ENCODE measurements at places on chromosomes 5 and 9. TPM values are rescaled to one million over a fixed set of nuclear protein-coding genes. Genes with fewer than 3 reads are reported as not detected.

The MSANTD3 gene
- 1.7 TPM for polyA plus RNA-seq

DNA sequence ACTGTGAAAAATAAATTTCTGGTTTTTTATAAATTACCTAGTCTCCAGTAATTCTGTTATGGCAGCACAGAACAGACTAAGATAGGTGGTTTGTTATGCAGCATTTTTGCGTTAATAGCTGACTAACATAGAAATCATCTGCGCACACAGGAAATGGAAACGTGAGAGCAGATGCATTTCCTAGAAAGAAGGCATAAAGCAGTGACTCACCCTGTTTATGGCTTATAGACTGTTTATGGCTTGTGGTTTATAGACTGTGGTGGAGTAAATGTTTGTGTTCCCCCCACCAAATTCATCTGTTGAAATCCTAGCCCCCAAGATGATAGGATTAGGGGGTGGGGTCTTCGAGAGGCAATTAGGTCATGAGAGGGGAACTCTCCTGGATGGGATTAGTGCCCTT lies 18.3 kb upstream of the OSMR start:
- no peak for DNase-seq

- DNase-seq: no peak
These were observed 8.1 kb upstream of the PTPN3 start for GRCh38 chr9:109506097-109506712.

The PIP5KL1 gene
- 0.31 TPM for polyA plus RNA-seq

- DNase-seq: no peak
These were observed 50.3 kb downstream of the MTAP start for GRCh38 chr9:21852754-21853153.

GRCh38 chr5:78050888-78051287 lies 243.6 kb downstream of the AP3B1 start:
- DNase-seq: no peak

Data from CD14-positive monocyte (primary cell).